ENCODE measurements at places on chromosomes 2 and 18.

DNA sequence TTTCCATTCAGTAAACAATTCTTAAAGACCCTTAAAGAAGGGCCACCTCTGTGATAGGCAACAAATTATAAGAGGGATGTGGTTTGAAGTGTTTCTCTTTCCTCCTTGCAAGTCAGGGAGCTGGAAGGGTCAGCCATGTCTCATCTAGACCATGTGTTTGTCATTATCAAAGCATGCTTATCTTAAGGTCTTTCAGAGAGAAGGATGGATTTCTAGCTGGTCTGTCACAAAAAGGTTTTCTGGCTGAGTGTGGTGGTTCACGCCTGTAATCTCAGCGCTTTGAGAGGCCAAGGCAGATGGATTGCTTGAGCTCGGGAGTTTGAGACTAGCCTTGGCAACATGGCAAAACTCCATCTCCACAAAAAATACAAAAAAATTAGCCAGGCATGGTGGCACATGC is 59.2 kb upstream of the PEX13 start:
- 0 out of 2 replicates have a peak overlapping the region, but pooled peaks have one; percentile 4 for H3K27ac ChIP-seq
- H3K27me3 ChIP-seq: no peaks in the 10 kb centered on the region
- no peak for DNase-seq
- H3K36me3 ChIP-seq: peaks cover 3% of the 10 kb centered on the region
- H3K4me1 ChIP-seq: no peaks in the 10 kb centered on the region

DNA sequence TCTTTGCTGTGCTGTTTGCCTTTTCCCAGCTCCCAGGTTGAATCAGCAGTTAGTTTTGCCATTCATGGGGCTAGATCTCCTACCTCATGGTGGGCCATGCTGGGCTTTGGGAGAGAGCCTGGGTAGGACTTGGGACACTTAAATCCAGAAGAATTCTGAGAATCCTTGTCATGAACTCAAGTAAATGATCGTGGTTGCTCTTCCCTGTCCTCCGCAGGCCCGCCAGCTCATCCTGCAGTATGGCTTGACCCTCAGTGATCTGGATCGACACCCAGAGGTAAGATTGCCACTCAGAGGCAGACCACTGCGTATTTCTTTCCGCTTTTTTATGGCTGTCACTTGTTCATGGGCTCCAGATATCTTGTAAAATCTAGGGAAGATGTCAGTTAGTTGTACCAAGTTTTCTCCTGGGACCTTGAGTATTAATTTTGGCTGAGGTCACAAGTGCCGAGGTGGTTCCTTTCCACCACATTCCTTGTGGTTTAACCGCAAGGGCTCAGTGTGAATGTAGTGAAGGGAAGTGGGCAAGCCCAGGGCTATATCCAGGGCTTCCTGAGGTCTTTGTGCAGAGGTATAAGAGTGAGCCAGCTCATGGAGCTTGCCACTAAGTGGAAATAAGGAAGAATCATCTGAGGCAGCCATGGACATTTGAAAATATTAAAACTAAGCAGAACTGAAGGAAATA is 37.7 kb downstream of the RPIA start:
- no peaks in the 10 kb centered on the region for H3K36me3 ChIP-seq
- no peaks in the 10 kb centered on the region for H3K27me3 ChIP-seq
- H3K4me3 ChIP-seq: no peak overlapping the region

DNA sequence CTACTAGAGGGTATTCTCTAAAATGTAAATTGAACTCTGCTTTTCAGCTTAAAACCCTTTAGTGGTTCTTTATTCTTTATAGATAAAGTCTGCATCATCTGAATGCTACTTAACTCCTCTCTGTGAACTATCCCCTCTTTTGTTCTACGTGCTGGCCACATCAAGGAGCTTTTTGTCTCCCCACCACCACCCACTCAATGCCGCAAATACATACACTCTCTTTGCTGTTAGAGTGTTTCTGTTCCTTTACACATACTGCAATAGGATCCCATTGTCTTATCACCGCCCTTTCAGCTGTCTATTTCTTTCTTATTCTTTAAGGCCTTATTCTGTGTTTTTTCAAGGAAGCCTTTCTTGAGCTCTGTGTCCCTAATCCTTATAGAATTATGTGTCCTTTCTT is 83.3 kb downstream of the EML4 start:
- H3K27ac ChIP-seq: no peak overlapping the region
- no peaks in the 10 kb centered on the region for H3K4me1 ChIP-seq
- no peak for DNase-seq

DNA sequence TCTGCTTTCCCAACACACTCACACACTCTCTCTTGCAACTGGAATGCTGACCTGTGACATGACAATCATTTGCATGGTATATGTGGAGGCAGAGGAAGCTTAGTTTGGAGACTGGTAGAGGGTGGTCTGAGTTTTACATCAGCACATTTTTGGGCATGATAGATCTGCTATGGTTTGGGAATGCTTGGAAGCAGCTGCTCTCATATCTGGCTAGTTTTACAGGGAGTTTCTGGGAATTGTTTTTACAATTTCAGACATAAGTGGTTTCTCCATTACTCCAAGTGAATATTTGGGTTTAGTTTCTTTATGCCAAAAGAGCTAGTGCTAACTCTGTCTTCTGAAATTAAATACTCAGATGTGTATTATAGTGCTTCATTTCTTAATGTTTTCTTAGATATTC is 977.6 kb downstream of the SUCLG1 start:
- H3K27me3 ChIP-seq: no peaks in the 10 kb centered on the region
- H3K4me1 ChIP-seq: no peaks in the 10 kb centered on the region
- no peak overlapping the region for H3K4me3 ChIP-seq
- no peaks in the 10 kb centered on the region for H3K36me3 ChIP-seq
- no peak overlapping the region for H3K27ac ChIP-seq
- no peak for DNase-seq

All from SK-N-SH (cell line).